ENCODE measurements at places on chromosomes 7 and 10.

DNA sequence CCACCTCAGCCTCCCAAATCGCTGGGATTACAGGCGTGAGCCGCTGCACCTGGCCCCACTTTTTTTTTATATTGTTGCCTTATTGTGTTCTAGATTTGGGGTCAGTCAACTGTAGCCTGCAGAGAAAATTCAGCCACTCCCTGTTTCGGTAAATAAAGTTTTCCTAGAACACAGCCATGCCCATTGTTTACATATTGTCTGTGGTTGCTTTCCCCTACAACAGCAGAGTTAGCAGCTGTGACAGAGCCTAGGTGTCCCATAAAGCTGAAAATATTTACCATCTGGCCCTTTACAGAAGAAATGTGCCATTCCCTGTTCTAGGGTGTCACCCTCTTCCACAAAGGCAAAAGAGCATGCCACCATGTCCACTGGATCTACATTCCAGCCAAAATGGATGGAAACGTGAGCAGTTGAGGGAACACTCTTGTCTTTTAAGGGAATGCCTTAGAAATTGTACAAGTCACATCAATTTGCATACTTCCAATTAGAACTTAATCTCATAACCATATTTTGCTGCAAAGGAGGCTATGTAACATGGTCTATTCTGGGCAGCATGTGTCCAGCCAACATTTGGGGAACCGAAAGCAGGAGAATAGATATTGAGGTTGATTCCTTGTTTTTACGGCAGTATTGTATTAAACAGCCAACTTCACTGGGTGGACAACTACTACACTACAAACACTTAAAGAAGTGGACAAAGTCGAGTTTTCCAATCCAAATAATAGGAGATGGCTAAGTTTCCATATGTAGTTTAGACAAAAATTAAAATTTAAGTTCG, 11.0 kb upstream of the BLVRA start:
- DNase-seq: no peak

DNA sequence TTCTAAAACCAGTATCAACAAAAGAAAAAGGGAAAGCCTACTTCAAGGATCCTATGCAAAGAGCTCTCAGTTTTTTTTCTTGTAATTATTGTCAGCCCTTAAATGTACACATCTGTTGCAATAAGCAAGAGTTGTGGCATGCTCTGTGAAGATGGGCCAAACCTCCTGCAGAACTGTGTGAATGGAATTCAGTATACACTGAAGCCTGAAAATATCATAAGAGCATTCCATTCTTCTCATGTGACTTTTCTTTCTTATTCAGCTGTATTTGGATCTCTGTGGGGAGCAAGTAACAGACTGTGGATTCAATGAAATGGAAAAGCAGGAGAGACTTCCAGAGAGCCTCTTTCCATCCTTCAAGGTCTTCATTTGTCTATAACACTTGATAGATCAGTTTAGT, 130.7 kb downstream of the SAMD9 start:
- no peak for DNase-seq

DNA sequence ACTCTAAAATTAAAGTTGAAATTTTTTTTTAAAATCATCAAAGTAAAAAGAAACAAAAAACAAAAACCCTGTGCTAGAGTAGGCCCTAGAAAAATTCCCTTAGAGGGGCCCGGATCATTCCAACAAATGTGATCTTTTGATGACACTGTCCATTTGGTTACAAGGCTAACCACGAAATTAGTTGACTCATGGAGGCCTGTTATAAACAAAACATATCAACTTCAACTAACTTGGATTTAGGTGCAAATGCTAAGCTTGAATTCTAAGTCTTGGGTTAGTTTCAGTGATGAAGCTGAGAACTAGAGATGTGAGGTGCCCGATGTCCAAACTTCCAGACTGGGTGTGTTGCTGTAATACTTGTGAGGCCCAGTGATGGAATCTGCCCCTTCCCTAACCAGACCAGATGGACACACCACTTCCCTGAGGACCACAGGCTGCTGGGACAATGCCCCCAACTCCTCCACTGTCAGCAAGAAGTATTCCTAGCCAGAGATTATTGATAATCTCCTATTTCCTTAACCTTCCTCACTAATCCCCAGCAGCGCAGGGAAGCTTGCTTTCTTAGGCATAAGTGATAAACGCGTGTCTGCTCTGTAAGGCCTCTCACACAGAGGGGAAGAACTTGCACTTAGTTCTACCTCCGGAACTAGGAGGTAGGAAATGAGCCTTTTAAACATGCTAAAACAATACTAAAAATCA, 108.7 kb downstream of the RAPGEF5 start:
- DNase-seq: no peak

GRCh38 chr10:26780793-26781601, 79.8 kb downstream of the ABI1 start:
- no peak for DNase-seq

GRCh38 chr10:67837541-67838314, at the start of gene DNAJC12:
Gene DNAJC12, minus strand, starts transcription at chr10:67838188. Its CDS starts 177 bp downstream, at chr10:67838011.
- no peak for DNase-seq

DNA sequence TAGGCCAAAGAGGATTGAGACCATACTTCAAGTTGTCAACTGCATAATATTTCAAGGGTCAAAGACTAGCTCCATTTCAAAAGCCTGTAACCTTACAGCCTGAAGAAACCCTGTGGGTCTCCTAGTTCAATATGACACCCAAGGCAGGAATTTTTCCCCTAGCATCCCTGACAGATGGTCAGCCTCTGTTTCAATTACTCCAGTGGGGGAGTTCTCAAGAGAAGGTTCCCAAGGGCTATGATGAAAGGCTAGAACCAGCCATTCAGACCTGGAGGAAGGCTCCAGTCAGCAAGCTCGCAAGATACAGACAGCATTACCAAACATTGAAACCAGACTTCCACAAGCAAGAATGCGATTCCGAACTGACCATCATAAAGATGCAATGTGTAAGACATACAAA, 1.6 kb downstream of the HTR7 start:
- no peak for DNase-seq

DNA sequence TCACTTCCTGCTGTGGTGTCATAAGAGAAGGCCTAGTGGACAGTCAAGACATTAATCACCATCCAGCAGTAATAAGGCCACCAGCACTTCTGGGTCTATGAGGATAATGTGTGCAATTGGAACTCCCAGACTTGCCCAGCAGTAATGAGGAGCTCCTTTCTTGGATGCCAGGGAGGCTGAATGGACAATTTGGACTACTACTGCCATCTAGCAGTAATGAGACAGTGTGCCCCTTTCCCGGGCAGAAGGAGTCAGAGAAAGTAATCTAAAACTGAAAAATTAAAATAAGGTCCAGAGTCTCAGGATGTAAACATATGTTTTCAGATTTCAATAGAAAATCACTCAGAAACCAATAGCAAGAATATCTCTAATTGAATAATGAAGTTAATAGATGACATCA, 400.4 kb downstream of the CDC14C start:
- no peak for DNase-seq

GRCh38 chr7:506921-507622, 12.6 kb downstream of the PDGFA start:
- no peak for DNase-seq

GRCh38 chr10:23096802-23097549, 1.6 kb downstream of the MSRB2 start:
- DNase-seq: no peak

DNA sequence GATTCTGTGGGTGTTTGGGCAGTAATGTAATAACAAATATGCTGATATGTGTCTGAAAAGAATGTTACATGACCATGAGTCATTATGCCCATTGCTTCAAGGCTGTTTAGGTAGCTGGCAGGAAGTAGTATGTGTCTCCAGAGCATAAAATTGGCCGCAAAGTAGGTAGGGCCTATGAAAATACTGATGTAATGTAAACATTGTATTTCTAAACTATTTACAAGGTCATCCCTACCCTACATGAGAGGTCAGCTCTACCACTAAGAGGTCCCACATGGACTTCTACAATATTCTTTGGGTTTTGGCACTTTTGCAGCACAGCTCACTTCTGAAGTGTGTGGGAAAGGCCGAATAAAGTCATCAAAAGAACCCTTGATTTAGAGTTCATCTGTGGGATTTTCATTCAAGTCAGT, 301.9 kb downstream of the AHR start:
- no peak for DNase-seq

DNA sequence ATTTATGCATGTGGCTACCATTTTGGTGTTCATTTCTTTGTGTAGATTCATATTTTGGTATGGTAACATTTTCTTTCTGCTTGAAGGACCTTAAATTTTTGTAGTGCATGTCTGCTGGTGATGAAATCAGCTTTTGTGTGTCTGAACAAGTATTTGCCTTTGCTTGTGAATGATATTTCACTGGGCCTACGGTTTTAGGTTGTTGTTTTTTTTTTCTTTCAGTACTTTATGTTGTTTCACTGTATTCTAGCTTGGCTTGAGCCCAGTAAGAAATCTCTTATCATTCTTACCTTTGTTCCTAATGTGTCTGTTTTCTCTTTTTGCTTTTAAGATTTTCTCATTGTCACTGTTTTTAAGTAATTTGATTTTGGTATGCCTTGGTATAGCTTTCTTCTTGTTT, 31.9 kb downstream of the SAMD8 start:
- DNase-seq: no peak

DNA sequence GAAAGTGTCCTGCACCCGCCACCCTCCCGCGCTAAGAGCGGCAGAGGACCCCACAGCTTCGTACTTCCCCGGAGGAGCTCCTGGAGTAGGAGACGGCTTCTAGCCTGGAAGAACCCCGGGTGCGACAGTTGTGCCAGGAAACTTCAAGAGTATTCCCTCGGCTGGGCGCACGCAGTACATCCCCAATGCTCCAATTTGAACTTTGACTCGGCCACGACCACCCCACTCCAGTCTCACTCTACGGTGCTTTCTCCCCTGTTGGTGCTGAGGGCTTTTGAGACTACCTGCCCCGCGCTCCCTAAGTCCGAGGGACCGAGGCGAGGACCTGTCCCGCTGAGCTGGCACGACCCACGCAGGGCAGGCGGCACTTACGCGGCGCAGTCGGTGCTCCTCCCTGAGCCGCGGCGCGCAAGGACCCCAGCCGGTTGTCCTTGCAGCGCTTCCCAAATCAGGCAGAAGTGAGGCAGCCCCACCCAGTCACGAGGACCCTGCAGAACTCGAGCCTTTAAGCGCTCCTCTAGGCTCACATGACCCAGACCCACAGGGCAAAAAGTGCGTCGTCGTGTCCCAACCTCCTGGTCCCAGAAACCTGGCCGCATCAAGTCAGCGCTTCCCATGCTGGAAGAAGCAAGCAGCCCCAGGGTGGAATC, at the start of gene CPVL:
Gene CPVL, minus strand, starts transcription at position 481 of the 650 bp plus-strand sequence. CDS start 25,476 bp downstream, outside the sequence.
- no peak for DNase-seq

- no peak for DNase-seq
These were observed 374.3 kb downstream of the RPS24 start for GRCh38 chr10:78407966-78408365.

- DNase-seq: peak; percentile 4
These were observed 4.1 kb downstream of the PIP4K2A start for GRCh38 chr10:22710139-22710745.
